ENCODE measurements at places on chromosomes 4 and X.

DNA sequence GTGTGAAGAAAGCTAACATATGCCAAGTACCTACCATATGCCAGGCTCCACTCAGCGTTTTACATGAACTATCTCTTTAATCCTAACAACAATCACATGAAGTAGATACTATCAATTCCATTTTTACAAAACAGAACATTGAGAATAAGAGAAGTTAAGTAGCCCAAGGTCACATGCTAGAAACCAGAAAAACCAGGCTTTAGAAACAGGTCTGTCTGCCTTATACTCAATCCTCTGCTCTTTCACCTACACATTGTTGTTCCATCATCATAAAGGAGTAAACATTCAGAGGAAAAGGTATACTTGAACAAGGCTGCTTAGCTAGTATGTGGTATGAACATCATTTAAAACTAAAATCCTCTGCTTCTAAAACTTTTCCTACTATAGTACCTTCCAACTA, 42.1 kb downstream of the WDFY3 start:
- no peak for DNase-seq

DNA sequence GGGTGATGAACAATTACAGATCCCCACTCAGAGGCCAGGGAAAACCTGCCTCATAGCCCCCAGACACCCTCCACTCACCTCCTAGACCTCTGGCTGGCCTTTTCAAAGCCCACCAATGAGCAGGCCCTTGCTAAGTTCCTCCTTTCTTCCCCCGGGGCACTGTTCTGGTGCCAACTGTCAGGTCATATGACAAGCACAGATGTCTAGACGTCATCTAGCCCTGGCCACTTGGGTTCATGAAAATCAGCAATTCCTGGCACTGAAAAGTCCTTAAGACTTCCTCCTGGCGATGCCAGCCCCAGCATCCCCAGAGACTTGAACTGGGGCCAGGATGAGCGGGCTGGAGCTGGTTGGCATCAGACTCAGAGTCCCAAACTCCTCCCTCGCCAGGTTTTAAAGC, 115.6 kb upstream of the NALF2 start:
- DNase-seq = no peak

GRCh38 chr4:88919056-88919455, 137.9 kb downstream of the FAM13A start:
- DNase-seq = no peak

- DNase-seq = no peak
These were observed 22.6 kb downstream of the HOPX start for GRCh38 chr4:56658528-56658927.

- no peak for DNase-seq
These were observed 853.4 kb downstream of the PCDH7 start for GRCh38 chr4:31573554-31573953.

DNA sequence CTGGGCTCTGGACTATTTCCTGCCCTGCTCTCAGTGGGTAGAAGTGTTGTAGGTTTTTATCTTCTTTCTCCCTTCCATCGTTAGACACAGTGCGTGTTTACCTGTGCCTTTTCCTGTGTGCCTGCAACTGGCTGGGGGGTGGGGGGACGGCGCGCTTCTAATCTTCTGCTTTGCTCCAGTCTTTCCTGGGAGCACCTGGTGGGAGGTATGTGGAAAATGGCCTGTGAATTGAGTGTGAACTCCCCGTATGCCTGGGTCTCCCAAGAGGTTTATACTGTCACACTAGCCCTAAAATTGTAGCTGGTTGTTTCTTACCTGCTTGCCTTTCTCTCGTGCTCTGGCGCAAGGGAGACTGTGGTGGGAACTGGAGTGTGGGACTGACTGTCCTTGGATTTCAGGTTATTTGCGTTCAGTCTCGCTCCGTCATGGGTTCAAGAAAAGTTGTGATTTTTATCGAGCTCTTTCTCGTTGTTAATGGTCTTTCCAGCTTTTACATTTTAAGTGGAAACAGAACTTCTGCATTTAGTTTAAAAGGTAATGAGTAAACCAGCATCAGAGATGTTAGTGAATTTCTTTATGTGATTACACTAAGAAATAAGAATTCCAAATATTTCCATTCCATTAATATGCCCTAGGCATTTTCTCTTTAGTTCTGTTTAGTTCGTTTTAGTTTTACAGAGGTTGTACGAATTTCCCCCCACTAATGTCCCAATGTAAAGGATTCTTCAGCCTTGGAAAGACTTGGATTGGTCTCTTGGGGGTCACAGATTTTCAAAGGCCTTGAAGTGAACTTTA, 15.3 kb downstream of the MRPL1 start:
- no peak for DNase-seq

- no peak for DNase-seq
These were observed 37.8 kb downstream of the FAT4 start for GRCh38 chr4:125352521-125352920.

DNA sequence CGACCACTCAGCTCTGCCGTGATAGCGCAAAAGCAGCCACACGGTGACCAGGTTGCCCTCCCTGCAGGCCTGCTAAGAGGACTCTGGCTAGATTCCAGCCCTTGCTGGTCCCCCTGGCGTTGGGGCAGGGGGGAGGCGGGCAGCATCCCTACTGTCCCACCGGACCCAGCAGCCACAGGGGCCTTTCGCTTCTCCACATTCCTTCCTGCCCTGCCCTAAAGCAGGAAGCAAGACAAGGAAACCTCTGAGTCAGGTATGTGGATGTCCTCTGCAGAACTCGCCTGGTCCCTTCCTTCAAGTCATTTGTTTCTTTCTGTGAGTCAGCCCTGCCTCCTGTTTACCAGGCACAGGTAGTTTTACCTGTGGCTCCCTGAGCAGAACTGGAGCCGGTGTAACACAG, 60.2 kb upstream of the CLDN34 start:
- no peak for DNase-seq

GRCh38 chr4:156362581-156362980, 408.9 kb upstream of the CTSO start:
- no peak for DNase-seq

DNA sequence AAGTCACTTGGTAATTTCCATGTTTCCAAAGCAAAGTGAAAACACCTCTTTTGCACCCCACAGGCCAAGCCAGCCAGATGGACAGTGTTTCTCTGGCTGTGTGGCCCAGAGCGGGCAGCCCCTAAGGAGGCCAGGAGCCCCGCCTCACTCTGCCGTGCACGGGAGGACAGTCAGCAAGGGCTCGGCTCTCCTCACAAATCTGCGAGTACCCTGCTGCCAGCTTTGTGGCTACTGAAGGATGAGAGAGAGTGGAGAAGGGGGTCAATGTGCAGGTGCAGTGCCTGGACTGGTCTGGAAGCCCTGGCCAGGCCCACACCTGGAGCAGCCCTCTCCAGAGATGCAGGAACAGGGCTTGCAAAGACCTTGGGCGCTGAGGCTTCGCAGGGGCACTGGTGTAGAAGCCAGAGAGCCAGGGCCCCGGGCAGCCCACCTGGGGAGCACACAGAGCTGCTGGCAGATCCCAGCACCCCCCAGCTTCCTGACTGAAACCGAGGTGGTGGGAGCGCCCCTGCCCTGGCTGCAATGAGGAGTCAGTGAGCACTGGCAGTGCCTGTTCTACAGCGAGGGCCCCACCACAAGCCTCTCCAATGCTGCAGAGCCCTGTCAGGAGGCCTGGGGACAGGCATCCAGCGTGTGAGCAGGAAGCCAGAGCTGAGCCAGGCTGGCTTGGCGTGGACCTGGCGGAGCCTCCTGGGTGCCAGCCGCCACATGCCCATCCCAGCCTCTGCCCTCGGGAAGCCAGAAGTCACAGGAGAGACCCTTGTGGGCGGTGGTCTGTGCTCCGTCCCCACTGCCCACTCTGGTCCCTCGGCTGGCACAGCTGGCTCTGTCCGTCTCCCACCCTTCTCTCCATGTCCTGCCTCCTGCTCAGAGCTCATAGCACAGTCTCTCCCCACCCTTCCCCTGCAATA, 3.9 kb downstream of the SPON2 start:
- no peak for DNase-seq

DNA sequence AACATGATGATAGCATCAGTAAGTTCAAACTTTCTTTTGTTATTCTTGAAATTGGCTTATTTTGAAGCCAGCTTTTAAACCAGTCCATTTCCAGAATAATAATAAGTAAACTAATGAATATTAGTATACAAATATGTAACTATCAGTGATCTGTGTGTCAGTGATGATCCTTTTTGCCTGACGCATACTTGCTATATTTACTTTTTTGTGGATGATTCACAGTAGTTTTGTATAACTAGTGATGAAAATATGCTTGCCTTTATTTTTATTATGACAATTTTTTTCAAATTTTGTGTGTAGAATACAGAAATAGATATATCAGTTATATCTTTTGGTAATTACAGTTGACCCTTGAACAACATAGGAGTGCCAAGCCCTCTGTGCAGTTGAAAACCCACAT, 49.5 kb downstream of the USP53 start:
- DNase-seq = no peak

GRCh38 chrX:39921838-39922237, 175.9 kb downstream of the BCOR start:
- no peak for DNase-seq
